Globus pallidus (tissue), 1 donor: ENCODE measurements at places on chromosomes 12 and 14.

DNA sequence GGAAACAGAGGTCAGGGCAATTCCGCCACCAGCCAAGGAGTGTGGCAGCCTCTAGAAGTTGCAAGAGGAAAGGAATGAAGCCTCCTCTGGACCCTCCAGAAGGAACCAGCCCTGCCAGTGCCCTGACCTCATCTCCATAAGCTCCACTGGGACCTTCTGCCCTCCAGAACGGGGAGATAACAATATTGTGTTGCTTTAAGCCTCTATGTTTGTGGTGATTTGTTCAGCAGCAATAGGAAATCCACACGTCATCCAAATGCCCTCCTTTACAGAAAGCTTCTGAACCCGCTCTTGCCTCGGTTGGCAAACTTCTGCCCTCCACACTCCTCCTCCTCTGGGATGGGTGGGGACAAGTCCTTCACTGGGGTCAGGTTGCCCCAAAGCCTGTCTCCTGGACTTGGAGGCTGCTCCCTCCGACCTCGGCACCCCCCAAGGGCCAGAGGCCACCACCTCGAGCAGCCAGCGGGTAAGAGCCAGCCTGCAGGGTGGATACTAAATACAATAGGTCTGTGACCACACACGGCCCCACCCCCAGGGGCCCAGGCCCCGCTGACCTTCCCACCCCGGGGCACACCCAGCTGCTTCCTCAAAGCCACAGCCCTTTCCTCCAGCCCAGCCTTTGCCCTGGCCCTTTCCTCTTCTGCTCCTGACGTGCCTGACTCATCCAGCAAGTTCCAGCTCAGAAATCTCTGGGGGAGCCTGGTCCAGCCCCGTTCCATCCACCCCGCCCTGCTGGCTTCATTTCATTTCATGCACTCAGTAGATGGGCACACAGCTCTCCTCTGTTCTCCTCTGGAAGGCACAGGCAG, 58.7 kb upstream of the NCOR2 start:
- DNase-seq: no peak

- no peak for DNase-seq
These were observed 11.1 kb downstream of the DICER1 start for GRCh38 chr14:95146079-95146771.

DNA sequence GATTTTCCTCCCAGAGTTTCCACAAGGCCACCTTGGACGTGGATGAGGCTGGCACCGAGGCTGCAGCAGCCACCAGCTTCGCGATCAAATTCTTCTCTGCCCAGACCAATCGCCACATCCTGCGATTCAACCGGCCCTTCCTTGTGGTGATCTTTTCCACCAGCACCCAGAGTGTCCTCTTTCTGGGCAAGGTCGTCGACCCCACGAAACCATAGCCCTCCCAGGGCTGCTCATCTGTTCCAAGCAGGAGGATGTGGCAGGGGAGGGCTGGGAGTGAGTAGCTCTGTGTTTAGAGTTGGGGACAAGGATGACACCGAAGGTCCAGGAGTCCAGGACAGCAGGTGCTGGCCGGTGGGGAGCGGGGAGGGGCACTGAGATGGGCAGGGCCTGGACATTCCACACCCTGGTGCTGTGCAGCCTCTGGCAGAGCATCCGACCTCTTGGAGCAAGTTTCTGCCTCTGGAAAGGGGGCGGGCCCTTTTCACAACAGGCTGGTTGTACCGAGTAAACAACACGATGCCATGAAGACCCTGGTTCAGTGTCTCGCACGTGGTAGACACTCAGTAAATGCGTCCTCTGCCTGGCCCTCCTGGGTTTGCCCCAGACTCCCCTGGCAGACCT, 8.2 kb downstream of the SERPINA4 start:
- DNase-seq: no peak

GRCh38 chr14:61129168-61129745, 148.2 kb downstream of the SLC38A6 start:
- DNase-seq: no peak

DNA sequence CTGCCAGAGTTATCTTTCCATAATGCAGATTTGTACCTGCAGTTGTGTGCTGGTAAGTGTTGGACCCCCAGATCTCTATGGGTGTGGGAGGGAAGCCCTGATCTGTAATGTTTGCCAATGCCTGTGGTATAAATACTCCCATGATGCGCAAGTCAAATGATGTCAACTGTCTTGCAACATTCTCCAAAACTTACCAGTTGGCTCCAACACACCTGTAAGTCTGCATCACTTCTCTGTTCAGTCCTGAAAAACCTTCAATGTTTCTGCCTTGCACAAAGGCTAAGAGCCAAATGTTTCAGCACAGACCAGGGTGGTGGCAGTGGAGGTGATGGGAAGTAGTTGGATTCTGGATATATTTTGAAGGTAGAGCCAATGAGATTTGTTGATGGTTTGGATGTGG, 3.1 kb downstream of the OS9 start:
- no peak for DNase-seq

DNA sequence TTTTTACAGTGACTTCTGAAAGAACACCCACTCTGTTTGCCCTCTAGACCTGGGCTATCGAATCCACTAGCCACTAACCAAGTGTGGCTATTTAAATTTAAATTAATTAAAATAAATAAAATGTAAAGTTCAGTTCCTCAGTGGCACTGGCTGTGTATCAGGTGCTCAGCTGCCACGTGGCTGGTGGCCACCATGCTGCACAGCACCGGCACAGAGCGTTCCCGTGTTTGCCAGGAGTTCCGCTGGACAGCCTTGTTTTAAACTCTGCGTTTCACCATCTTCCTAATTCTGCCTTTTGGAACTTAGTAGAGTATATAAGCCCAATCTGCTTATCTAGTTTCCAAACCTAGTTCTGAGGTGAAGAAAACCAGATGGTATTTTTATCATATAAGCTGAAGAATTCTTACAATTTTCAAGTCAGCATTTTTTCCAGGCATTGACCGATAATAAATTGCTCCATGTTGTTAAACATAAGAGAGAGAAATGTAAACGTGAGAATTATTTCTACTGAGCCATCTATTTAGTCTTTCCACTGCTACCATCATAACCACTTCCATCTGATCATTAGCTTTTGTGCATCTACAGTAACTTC, 339.0 kb downstream of the CACNA1C start:
- no peak for DNase-seq

DNA sequence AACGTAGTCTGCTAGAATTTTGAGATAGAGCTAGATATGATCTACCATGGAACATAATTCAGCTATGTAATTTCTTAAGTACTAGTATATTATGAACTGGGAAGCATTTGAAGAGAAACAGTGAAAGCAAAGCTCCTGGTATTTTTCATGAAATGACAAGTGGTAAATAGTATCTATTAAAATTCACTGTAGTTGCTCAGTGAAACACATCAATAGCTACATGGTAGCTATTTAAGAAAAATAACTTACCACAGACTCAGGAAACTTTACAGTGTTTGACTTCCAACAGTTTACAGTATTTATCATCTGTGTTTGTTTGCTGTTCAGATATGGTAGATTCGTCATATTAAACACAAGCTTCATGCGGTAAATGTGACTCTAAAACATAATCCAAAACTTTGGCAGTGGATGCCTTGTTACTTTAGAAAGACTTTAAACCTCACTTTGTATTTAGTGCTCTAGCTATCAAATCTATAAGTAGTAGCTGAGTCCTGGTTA, 25.2 kb downstream of the WNK1 start:
- DNase-seq: no peak

GRCh38 chr14:60646226-60646818, 3.0 kb downstream of the SIX1 start:
- no peak for DNase-seq

DNA sequence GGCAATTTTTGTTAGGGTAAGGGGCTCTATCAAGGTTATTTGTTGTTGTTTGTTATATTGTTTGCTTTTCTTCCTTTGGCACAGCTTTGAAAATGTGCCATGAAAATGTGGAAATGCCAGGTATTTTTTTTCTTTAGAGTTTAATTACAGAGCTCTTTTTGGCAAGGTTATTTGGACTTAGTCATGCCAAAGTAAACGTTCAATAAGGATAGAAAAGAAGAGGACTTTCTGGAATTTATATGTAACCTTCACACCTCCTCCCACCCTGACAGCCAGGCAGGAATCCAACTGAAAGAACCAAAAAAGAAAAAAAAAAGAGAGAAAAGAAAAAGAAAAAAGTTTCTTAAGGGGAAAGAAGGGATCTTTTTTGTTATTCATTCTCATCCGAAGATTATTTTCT, 217.8 kb downstream of the KITLG start:
- no peak for DNase-seq

- no peak for DNase-seq
These were observed 49.0 kb downstream of the ZC3H14 start for GRCh38 chr14:88611878-88612277.

- no peak for DNase-seq
These were observed 2.8 kb downstream of the ZNF219 start for GRCh38 chr14:21095430-21096205.

DNA sequence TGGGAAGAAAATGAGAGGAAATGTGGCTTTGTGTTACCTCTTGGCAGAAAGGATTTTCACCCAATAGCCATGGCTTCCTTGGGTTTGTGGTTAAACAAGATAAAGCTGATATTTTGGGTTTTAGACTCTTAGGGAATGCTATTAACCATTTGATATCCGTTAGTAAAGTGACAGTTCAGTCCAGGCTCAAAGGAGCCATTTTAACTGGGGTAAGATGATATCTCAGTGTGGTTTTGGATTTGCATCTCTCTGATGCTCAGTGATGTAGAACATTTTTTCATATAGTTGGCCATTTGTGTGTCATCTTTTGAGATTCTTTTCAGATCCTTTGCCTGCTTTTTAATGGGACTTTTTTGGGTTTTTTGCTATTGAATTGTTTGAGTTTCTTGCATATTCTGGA, 30.1 kb downstream of the IFT43 start:
- no peak for DNase-seq

DNA sequence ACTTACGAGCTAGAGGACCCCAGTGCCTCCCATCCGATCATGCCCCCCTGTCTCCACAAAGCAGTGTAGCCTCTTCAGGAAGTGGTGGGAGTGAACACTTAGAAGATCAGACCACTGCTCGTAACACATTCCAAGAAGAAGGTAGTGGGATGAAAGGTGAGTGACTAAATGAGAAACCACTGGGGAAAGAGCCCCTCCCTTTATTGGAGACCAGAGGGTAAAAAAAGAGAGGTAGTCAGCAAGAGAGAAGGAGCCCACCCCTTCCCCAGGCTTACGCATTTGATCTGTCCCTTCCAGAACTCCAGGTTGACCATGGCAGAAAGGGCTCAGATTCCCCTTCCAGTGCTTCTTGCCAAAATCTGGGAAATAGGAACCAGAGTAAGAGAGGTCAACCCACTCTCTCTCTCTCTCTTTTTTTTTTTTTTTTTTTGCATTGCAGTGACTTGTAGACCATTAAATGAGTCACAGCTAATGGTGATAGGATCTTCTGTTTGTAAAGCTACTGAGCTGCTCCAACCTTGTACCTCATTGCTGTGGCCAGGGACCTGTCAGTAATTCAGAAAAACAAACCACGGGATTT, 165.4 kb downstream of the GCH1 start:
- DNase-seq: no peak

- no peak for DNase-seq
These were observed 36.3 kb upstream of the CFL2 start for GRCh38 chr14:34750670-34751069.

GRCh38 chr12:120081641-120082040, 34.9 kb downstream of the RAB35 start:
- DNase-seq: no peak

DNA sequence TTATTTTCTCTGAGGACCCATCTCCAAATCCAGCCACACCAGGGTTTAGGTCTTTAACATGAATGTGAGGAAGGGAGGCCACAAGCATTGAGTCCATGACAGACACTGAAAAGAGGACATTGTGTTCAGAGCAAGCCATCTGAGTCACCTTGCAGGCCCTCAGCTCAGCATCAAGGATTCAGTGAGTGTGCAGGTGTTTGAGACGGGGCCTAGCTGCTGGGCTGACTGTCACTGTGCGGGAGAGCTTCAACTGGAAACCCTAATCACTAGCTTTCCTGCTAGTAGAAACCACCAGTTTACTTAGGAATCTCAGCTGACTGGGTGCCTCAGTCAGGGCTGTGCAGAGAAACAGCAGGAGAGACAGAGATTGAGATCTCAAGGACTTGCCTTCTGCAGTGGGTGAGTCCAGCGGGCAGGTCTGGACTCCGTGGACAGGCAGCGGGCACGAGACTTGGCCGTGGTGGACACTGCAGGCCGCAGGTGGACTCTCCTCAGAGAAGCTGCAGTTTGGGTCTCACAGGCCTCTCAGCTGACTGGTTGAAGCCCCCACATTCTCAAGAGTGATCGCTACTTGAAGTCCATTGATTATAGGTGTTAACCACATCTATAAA, 86.1 kb upstream of the DYNC1H1 start:
- DNase-seq: no peak

GRCh38 chr12:99619389-99620158, 28.0 kb upstream of the GARIN6 start:
- peak; percentile 9 for DNase-seq

DNA sequence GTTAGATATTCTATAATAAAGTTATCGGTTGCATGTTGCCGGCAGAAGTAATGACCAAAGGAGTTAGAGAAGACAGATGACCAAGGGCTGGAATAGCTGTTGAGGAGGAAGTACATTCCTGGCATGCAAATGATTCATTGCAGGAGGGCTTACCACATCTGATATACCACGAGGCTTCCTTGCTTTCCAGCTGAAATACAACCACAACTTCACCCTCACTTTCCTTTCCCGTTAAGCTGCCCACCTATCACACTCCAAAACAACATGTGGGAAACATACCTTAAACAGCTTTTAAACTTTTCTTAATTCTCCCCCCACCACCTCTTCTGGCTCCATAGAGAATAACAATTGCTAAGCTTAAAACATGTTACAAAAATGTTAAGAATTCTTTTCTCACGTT, 594.1 kb downstream of the NRXN3 start:
- no peak for DNase-seq
